ENCODE measurements at places on chromosomes 1 and 21.

GRCh38 chr1:35001743-35002142, 16.6 kb upstream of the TMEM35B start:
- DNase-seq: peak; percentile 11

GRCh38 chr1:114669562-114670082, at the start of gene DENND2C:
Gene DENND2C (minus strand): TSS chr1:114670049. CDS start chr1:114625984, 44,065 bp downstream.
- DNase-seq: no peak

DNA sequence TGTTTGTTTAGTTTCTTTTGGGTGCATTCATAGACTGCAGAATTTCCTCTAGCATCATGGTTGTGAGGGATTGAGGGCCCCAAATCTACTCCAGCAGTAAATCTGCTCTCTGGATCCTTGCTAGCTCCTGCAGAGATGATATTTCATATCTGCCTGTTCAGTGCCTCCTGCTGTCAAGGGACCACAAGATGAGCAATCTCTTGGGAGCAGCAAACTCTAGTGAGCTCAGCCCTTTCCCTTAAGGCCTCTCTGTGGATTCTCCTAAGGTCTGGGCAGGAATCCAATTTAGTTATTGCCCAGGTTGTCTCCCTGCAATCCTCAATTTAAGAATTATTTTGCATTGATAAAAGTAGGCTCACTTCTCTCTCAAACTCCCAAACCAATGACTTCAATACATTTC, 76.9 kb downstream of the RGS18 start:
- DNase-seq: peak; percentile 13

- no peak for DNase-seq
These were observed 1.4 kb downstream of the TOMM20 start for GRCh38 chr1:235127203-235127602.
